ENCODE measurements at places on chromosomes 6 and 20.

GRCh38 chr6:134936931-134937330 lies 13.0 kb downstream of the ALDH8A1 start:
- no peak for DNase-seq

- DNase-seq = no peak
Observed at GRCh38 chr20:20668639-20669038, 43.8 kb downstream of the RALGAPA2 start.

DNA sequence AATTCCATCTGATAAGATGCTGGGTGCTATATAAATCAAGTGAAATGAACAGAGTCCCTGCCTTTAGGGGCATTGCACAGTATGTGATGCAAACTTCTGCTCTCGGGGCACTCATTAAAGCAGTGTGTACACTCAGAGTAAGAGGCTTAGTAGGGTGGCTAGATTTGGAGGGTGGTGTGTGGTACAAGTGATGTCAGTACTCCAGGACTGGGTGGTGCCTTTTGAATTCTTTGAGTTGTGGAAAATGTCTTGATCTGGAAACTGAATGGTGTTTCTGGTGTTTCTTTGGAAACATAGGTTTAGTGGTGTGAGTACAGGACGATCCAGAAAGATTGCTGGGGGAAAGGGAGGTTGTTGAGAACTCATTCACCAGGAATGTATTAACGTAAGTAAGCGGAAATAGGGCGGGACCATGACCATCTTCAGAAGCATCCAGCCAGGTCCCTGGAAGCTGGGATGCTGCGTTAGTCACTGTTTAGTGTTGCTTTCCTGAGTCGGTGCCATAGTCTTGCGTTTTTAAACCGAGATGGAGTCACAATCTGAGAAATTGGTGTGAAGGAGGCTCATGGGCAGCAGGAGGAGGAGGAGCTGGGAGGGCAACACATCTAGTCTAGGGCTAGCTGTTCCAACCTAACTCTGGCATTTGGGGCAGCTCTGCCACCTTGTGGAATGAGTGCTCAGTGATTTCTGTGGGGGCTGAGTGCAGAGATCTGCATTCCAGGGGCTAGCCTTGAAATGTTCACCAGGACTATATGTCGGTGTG lies 70.3 kb downstream of the SCAND1 start:
- peak; percentile 8 for DNase-seq

- no peak for DNase-seq
Observed at GRCh38 chr20:32006841-32007786, 3.1 kb upstream of the CCM2L start.

GRCh38 chr6:156046268-156046665 lies 590.6 kb upstream of the NOX3 start:
- DNase-seq = no peak

DNA sequence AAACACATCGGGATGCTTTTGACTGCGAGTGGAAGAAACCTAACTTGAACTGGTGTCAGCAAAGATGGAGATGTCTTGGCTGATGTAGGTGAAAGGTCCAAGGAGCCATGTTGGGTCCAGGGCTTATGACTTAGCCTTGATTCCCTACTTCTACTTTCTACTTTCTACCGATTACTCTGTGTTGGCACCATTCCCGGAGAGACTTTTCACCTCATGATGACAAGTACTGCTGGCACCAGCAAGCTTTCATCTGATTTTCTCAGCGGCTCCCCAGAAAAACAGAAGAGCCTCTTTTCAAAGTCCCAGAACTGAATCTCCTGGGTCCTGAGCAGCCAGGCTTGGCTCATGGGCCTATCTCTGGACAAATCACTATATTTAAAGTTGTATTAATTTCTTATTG lies 4.9 kb upstream of the EDN3 start:
- no peak for DNase-seq

GRCh38 chr20:8036771-8037170 lies 17.2 kb upstream of the TMX4 start:
- DNase-seq = no peak

GRCh38 chr6:152976749-152977148 lies 6.1 kb downstream of the FBXO5 start:
- DNase-seq = no peak
